ENCODE measurements at places on chromosomes 7 and 10.

DNA sequence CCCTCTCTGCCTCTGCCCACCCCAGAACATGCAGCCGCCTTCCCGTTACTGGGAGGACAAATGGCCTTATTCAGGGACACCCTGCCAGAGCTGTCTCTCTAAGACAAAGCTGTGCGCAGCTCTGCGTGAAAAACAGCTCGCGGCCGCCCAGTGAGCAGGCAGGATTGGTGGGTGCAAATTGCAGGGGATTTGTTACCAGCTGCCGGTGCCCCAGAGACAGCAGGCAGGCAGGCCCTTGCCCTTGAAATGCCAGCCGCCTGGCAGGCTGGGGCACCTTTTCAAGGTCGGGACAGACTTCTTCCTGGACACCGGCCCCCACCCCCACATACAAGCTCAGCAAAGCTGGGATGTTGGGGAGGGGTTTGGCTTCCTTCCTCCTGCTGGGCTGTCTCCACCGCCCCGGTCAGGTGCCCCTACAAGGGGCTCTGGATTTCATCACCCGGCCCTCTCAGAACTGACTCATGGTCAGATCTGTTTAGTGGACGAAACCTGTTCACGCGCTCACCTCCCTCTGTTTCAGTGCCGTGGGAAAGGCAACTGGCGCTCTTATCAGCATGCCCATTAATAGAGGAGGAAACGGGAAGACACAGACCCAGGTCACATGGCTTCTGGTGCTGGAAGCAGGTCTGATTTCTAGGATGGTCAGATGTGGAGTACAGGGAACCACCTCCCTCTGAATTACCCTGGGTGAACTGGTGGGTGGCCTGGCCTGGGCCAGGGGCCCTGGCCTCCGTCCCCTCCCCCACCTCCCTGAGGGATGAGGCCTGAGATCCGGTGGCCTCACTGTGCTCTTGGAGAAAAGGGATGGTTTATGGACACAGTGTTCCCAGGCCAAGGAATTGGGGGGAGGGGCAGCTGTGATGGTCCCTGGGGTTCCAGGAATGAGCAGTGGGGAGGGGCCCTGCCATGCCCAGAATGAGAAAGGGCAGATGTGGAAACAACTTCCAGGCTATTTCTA lies 123.9 kb upstream of the PPIF start:
- no peak for DNase-seq

DNA sequence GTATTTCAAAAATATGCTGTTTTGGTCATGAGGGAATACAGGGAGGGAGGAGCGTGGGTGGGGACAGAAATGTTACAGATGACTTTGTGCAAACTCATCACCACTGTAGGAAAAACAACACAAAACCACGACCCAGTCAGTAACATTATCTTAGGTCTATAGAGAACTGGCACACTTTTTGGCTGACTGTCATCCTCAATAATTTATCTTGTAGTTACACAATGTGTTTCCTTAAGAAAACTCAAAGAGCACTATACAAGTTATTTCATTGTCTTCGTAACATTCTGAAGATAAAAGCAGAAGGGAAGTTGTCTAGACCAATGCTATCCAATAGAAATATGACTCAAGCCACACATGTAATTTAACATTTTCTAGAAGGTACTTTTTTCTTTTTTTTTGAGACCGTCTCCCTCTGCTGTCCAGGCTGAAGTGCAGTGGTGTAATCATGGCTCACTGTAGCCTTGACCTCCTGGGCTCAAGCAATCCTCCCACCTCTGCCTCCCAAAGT lies 16.9 kb upstream of the CDK14 start:
- DNase-seq = no peak

DNA sequence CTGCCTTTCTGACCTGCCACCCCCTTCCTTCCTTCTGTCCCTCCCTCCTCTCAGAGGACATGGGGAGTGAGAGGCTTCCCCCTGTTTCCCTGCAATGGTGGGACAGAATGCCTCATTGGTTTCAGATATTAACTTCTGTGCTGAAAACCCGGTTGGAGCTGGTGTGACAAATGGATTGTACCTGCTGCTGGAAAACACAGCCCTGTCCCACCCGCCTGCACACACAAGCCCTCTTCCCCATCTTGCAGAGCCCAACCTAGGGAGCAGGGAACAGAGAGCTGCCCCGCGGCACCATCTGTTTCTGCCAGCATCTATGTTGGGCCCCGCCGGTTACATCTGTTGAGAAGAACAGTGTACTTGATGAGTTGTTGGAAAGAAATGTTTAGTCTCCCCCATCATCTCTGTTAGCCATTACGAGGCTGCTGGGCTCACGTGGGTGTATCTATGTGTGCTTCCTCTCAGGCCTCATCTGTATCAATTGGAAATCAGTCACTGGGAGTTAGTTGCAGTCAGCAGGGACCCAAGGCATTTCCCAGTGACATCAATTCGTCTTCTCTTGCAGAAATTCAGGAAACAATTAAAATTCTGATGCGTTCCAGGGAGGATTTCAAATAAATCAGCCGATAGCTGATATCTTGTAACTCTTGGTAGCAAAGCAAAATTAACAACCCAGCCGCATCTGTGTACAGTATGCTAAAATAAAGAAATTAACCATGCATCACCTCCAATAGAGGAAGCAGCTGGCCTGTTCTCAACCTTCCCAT lies 725.6 kb upstream of the GALNT17 start:
- DNase-seq = no peak

- DNase-seq = peak; percentile 55
These were observed 58.5 kb downstream of the LGI1 start for GRCh38 chr10:93816123-93816747.

- DNase-seq = no peak
These were observed 11.2 kb downstream of the MIOS start for GRCh38 chr7:7577888-7578287.

DNA sequence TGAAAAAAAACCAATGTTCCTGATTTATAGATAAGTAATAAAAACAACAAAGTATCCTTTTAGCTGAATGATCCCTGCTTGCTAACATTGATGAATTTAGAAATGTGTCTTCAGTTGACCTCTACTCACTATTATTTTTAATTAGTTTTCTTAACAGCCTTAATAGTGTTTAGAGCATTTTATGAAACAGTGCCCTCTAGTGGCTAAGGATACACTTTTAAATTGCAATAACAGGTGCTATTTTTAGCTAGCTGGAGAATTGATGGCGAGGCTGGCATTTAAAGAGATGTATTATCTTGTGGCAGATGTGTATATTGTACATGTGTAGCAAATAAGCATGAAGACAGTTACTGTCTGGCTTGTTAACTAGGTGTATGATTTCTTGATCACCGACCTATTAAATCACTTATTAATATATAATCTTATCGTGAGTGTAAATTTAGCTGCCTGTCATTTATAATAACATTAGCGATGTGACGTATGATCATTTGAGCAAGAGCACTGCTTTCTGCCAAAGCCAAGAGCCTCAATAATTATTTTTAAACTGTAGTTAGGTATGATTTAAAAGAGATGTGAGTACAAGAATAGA lies 451.9 kb downstream of the DPP6 start:
- peak; percentile 60 for DNase-seq
